ENCODE measurements at places on chromosomes 12 and 14.

DNA sequence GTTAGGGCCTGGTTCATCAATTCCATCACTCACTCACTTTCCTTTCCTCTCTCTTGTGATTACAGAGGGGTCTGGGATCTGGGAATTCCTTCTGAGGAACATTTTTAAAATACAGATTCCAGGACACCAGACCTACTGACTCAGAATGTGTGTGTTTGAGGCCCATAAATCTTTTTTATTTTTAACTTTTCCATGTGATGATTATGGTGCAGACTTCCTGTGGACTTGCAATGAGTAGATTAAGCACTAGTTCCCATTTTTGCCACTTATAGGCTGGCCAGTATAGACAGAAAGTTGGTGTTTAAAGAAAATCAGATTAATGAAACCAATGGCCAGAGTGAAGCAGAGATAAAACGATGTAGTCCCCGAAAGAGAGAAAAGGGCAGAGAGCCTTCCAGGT, 28.1 kb downstream of the SLC41A2 start:
- no peak for DNase-seq

DNA sequence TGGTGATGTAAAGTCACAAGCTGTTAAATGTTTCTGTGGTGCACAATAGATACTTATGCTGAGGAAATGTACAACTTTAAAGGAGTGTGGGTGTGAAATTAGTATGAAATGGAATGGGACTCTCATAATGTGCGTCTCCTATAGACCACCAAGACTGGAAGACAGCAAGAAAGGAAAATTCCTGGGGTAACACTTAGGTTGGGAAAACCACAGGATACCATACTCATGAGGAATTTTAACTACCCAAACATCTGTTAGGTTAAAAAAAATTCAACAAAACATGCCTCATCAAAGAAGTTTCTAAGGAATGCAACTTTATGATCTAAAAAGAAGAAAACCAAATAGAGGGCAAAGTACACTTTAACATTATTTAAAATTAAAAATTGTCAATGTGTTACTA, 113.7 kb upstream of the MYF6 start:
- no peak for DNase-seq

- no peak for DNase-seq
Measured at GRCh38 chr14:31961896-31962295, 115.2 kb upstream of the ARHGAP5 start.

- no peak for DNase-seq
Measured at GRCh38 chr12:9343731-9344130, 135.5 kb upstream of the PZP start.

DNA sequence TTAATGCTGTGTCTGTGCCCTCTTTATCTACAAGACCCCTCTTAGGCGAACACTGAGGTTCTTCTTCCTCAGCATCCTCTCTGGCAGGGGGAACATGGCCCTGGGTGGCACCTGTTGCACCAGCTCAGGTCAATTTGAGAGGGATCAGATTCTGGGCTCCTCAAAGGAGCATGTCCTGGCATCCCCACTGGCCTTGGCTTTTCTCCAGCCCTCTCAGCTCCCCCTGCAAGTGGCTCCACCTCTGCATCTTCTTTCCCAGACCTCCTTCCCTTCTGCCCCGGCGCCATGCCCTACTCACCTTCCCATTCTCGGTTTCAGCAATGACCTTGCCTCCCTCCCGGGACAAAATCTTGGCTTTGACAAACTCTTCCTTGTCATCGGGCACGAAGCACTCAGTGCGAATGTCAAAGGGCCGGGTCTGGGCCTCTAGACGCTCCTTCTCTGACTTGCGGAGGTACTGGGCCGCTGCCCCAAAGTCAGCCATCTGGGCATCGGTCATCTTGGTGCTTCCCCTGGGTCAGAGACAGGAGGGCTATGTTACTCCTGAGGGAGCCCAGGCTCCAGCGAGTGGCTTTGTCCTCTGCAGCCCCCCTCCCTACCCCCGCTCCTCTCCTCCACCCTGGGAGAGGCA, 1.2 kb downstream of the MYH6 start:
- DNase-seq: no peak

DNA sequence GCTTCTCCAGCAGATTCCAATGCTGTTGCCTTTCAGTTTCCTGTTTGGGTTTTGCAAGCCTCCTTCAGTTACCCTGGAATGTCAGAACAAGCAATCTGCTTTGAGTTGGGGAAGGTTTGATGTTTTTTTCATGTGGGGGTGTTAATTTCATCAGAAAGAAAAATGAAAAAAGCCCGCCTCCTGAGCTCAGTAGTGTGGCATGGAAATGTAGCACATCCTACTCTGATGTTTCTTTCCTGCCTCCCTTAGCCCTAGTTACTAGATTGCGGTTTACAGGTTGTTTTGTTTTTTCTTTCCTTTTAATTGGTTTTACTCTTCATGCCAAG, 22.6 kb downstream of the IFNG-AS1 start:
- DNase-seq: no peak
